NCI-H1417 treated with DMSO at 0.1 percent for 48 hours (cell line): ENCODE measurements at places on chromosomes 7 and 10.
A peak's percentile ranks its signal among the peaks of the same experiment; 100 is the strongest.

GRCh38 chr10:129660569-129660968, 193.5 kb downstream of the MGMT start:
- DNase-seq = no peak

- DNase-seq = no peak
Observed at GRCh38 chr10:15363031-15363430, 8.1 kb downstream of the FAM171A1 start.

GRCh38 chr10:95397747-95398146, 106.9 kb upstream of the PDLIM1 start:
- no peak for DNase-seq

GRCh38 chr10:35598379-35598778, 6.8 kb upstream of the GJD4 start:
- no peak for DNase-seq

DNA sequence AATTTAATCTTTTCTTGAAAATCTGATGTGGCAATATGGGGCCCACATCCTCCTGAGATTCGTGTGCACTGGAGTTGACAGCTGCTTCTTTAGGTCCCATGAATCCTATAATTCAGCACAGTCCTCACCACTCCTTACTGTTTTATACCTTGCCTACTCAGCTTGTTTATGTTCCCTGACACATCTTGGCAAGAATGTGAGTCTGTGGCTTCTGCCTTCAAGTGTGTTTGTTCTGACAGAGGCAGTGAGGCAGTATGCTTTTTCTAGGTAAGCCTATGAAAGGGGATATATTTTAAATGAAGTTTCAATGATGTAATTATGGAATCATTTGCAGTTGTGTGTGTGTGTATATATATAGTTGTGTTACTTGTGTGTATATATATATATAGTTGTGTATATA, 106.4 kb downstream of the AMPH start:
- no peak for DNase-seq

GRCh38 chr7:70728872-70729552, 402.9 kb upstream of the GALNT17 start:
- DNase-seq = no peak

GRCh38 chr10:780536-781524, 91.4 kb upstream of the DIP2C start:
- no peak for DNase-seq

DNA sequence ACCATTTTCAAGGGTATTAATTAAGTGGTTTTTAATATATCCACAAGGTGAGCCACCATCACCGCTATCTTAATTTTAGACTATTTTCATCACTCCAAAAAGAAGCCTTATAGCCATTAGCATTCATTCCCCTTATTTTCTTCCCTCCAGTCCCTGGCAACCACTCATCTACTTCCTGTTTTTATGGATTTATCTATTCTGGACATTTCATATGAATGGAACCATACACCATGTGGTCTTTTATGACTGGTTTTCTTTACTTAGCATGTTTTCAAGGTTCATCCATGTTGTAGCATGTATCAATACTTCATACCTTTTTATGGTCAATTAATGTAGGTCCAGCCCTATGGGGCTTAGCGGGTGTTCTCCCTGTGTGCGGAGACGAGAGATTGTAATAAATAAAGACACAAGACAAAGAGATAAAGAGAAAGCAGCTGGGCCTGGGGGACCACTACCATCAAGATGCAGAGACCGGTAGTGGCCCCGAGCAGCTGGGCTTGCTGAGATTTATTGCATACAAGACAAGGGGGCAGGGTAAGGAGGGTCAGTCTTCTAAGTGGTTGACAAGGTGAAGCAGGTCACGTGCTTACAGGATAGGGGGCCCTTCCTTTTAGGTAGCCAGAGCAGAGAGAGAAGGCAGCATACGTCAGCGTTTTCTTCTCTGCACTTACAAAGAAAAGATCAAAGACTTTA, 14.6 kb downstream of the WBP1L start:
- DNase-seq = no peak

DNA sequence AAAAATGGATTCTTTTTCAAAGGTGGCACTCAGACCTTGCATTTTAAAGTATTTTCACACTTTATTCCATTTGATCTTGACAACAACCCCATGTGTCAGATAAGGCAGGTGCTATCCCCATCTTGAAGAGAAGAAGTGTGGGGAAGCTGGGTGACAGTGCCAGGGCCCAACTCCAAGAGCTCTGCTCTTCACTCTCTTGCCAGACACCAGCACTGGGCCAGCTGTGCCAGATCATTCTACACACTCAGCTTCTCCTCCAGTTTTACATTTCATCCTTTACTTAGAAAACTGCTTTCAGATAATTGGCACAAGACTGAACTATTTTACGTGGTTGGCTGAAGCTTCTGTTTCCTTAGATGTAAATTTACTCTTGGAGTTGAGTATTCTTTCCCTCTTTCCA, 64.4 kb downstream of the ENO4 start:
- DNase-seq = no peak

DNA sequence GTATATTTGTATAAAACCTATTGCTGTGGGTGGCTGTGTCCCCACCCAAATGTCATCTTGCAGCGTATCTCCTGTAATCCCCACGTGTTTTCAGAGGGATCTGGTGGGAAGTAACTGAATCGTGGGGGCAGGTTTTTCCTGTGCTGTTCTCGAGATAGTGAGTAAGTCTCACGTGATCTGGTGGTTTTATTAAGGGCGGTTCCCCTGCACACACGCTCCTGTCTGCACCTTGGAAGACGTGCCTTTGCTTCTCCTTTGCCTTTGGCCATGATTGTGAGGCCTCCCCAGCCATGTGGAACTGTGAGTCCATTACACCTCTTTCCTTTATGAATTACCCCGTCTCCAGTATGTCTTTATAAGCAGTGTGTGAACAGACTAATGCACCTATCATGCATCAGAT, 97.6 kb downstream of the DYNC2I1 start:
- no peak for DNase-seq

- peak; percentile 40 for DNase-seq
Observed at GRCh38 chr7:106425017-106425719, 140.4 kb upstream of the NAMPT start.

- DNase-seq = no peak
Observed at GRCh38 chr7:36272211-36272566, 117.5 kb upstream of the ANLN start.

GRCh38 chr10:105073999-105074398, 432.9 kb downstream of the SORCS3 start:
- no peak for DNase-seq

- DNase-seq = no peak
Observed at GRCh38 chr10:91164520-91165065, 55.9 kb upstream of the PCGF5 start.

GRCh38 chr10:67401711-67402110, 294.3 kb downstream of the CTNNA3 start:
- no peak for DNase-seq

- DNase-seq = no peak
Observed at GRCh38 chr10:105827133-105827532, 1186.0 kb downstream of the SORCS3 start.

- peak; percentile 9 for DNase-seq
Observed at GRCh38 chr7:17822547-17823173, 117.6 kb downstream of the SNX13 start.

DNA sequence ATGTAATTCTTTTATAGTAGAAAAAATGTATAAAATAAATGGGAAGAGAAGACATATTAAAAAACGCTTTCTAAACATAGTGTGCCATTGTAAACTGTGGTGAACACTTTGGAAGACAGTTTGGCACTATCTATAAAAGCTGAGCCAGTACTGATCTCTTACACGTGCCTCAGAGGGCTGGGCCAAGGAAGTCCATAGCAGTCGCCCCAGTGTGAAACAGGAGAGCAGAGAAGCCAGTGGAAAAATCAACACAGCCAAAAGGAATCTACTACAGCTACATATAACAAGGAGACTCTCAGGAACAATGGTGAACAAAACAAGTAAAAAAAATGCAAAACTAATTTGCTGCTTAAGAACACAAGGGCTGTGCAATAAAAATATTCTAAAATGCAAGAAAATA, 20.6 kb downstream of the SEPHS1 start:
- DNase-seq = no peak

DNA sequence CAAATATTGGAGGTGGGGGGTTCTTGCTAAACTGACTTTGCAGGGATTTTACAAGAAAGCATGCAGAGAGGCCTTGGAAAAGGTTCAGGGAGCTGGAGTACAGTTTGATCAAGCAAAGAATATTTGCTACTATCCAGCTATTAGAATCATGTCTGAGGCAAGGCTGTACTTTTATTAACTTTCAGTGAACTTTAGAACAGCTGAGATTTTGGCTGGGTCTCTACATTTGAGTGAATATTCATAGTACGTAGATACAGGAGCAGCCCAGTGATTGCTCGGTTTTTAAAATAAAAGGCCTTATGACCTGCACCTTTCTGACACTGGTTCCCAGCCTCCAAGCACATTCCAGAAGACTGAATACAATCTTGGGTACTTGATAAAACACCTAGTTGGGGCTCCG, 496.8 kb upstream of the AKR1E2 start:
- no peak for DNase-seq

DNA sequence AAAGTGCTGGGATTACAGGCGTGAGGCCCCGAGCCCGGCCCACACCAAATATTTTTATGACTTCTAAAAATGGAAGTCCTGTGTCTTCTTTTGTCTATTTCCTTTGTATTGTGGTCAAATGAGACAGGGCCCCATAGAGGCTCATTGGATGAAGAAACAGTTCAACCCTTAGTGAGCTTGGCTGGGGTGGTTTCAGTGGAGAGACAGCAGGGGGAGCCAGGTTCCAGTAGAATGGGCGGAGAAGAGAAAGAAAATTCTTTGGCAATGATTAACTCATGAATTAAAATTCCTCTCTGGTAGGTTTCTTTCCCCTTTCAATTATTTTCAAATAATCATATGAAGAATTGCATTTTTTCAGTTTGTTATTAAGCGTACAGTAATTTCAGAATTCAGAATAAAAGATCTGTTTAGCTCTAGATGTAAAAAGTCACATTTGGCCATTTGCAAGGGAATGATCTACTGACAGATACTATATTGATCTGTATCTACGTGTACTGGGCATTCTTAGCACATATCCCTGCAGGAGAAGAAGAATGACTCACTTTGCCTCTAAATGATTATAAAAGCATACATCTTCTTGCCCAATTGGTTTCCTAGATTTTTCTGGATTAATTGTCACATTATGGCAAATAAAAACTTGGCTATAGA, 43.2 kb downstream of the PNLIPRP3 start:
- no peak for DNase-seq

DNA sequence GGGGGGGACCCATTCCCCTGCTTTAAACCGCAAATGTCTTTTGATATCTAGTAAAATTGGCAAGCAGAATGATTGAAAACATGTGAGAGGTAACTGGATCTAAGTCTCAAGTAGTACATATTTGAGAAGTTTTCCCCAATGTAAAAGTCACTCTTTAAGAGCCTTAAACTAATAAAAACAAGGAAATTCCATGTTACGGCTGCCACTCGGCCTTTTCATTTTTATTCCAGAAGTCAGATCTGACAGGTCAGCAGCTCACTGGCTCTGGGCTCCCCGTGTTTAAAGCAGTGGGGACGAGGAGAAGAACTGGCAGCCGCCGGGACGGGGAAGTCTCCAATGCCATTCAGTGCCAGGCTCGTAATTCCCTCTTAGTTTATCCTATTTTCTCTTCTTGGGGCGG, 80.7 kb downstream of the CUX1 start:
- no peak for DNase-seq

- DNase-seq = no peak
Observed at GRCh38 chr7:150997075-150997511, 6.3 kb downstream of the NOS3 start.

DNA sequence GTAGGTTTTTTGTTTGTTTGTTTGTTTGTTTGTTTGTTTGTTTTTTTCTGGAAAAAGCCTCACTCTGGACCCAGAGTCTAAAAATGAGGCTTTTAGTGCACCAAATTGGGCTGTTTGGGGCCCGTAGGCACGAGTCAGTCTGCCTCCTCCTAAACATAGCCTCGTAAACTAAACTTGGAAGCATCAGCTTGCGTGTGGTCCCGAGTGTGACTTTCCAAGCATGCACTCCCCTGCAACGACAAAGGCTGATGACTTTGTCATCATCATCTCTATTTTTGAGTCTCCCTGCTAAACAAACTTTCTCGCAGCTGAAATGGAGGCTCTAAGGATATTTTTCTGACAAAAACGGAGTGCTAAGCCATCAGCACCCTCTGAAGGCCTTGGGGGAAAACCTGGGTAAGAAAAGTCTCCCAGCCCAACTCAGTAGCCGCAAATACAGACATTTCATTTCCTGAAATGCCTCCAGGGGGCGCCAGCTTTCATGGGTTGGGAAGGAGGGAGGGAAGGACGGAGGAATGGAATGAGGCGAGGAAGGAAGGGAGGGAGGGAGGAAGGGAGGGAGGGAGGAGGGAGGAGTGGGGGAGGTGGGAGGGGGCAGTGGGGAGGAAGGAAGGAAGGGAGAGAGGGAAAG, 245.9 kb downstream of the KCNMA1 start:
- no peak for DNase-seq

DNA sequence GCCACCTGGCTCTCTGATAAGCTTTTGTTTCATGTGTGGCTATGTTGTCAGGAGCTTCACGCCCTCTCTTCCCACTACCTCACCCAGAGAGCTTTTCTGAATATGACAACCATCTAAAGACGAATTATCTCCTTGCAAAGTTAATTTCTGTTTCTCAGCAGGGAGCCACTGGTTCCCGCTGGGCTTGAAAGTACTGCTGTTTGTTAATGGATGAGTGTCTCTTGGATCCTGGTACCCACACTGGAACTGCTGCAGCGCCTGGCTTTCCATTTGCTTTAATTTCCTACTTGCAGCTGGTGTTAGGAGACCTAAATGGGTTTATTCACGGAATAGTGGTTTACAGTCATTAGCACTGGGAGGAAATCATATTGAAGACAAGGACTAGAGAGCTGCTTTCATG, 267.9 kb upstream of the LRGUK start:
- DNase-seq = peak; percentile 96

- DNase-seq = no peak
Observed at GRCh38 chr7:711093-711921, 15.2 kb upstream of the DNAAF5 start.

DNA sequence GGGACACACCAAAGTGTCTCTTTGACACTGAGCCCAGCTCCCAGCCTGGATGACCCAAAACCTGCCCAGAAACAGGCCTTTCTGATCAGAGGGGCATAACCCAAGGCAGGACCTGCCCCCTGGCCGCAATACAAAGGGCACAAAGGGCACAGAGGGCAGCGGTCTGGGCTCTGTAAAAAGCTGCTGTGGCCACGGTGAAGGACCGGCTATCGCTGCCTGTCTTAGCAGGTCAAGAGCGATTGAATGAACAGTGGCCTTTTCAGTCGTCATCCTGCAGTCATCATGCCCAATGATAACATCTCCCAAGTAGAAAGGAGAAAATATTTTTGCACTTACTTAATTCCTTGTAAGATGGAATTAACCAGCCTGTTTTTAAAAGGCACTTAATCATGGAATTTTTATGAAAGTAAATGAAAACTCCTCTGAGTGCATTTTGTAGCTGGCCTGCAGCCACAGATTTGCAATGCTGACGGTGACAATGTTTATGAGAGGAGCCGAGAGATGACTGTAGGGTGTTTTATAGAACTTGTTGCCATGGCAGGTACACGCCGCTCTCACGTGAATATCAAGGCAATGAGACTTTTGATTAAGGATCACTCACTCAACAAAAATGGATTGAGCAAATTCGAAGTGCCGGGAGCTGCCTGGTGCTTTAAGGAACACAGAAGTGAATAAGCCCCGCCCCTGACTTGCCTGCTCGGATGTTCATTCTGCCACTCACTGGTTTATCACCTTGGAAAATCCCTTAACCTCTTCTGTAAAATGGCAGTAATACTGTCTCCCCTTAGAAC, 47.3 kb upstream of the BHLHA15 start:
- DNase-seq = no peak
